Placental epithelial cell (primary cell): ENCODE measurements at places on chromosomes 6 and 20. TPM values are rescaled to one million over a fixed set of nuclear protein-coding genes. Genes with fewer than 3 reads are reported as not detected.

The LTB gene
- total RNA-seq = not detected in 2 replicates

The DZANK1 gene
- total RNA-seq = 1.6 and 1.8 TPM in 2 replicates

The MAPK13 gene
- total RNA-seq = 0.39 and 0.43 TPM in 2 replicates

The SYTL3 gene
- 11.8 and 13.2 TPM in 2 replicates for total RNA-seq

The OPRL1 gene
- 1.3 and 2.0 TPM in 2 replicates for total RNA-seq

The SS18L1 gene
- 11.8 and 16.5 TPM in 2 replicates for total RNA-seq

The PKIB gene
- total RNA-seq = 1.4 and 2.4 TPM in 2 replicates

The FKBP5 gene
- total RNA-seq = 75.4 and 82.8 TPM in 2 replicates

The GPR63 gene
- total RNA-seq = 2.1 and 2.7 TPM in 2 replicates

The CLIC5 gene
- 1.2 and 1.5 TPM in 2 replicates for total RNA-seq

The WFDC6 gene
- 1.6 TPM in 1 of 2 replicates, not detected in the other for total RNA-seq

The PARD6B gene
- total RNA-seq = 9.0 and 19.6 TPM in 2 replicates

The ISM1 gene
- total RNA-seq = 0.11 TPM in 1 of 2 replicates, not detected in the other

The GJA10 gene
- not detected in 2 replicates for total RNA-seq

The C20orf144 gene
- total RNA-seq = 0.33 and 0.39 TPM in 2 replicates

The MAFB gene
- 33.2 and 79.3 TPM in 2 replicates for total RNA-seq

The UNC5CL gene
- 0.22 and 0.39 TPM in 2 replicates for total RNA-seq

The LRRC1 gene
- total RNA-seq = 38.1 and 61.7 TPM in 2 replicates

The C20orf202 gene
- total RNA-seq = under 0.01 TPM in 1 of 2 replicates, not detected in the other

The TRIM40 gene
- not detected in 2 replicates for total RNA-seq

The C6orf52 gene
- total RNA-seq = not detected in 2 replicates

The KIF25 gene
- total RNA-seq = not detected in 2 replicates

The TREML2 gene
- total RNA-seq = not detected in 2 replicates

The AIF1 gene
- total RNA-seq = not detected in 2 replicates

The FAM110A gene
- total RNA-seq = 9.4 and 14.9 TPM in 2 replicates

The MUC22 gene
- 0.11 TPM in 1 of 2 replicates, not detected in the other for total RNA-seq

The TPBG gene
- 34.2 and 55.4 TPM in 2 replicates for total RNA-seq

The RIPOR2 gene
- 22.8 and 30.5 TPM in 2 replicates for total RNA-seq

The SRSF12 gene
- total RNA-seq = 0.43 and 1.2 TPM in 2 replicates

The VWA7 gene
- total RNA-seq = 3.8 and 4.7 TPM in 2 replicates

The RBM39 gene
- 240 and 475 TPM in 2 replicates for total RNA-seq

The FAM162B gene
- total RNA-seq = not detected in 2 replicates

The PPP1R14C gene
- total RNA-seq = 4.7 and 14.5 TPM in 2 replicates

The ZNF391 gene
- 1.5 and 2.7 TPM in 2 replicates for total RNA-seq

The SIRPB1 gene
- 0.39 TPM in 1 of 2 replicates, not detected in the other for total RNA-seq

The FAM83B gene
- total RNA-seq = 58.9 and 74.4 TPM in 2 replicates

The TGM2 gene
- 1,854 and 3,151 TPM in 2 replicates for total RNA-seq

The SLC52A3 gene
- total RNA-seq = 0.11 and 1.2 TPM in 2 replicates

The NKAIN2 gene
- 0.11 TPM in 1 of 2 replicates, not detected in the other for total RNA-seq

The EMILIN3 gene
- 0.39 TPM in 1 of 2 replicates, not detected in the other for total RNA-seq

The SMLR1 gene
- not detected in 2 replicates for total RNA-seq

The LIN28B gene
- under 0.01 TPM in 2 replicates for total RNA-seq

The SSTR4 gene
- total RNA-seq = 0.43 and 3.5 TPM in 2 replicates

The PRND gene
- not detected in 2 replicates for total RNA-seq

The LINC00237 gene
- not detected in 2 replicates for total RNA-seq
